ENCODE measurements at places on chromosomes 13 and 19.
A peak's percentile ranks its signal among the peaks of the same experiment; 100 is the strongest.

DNA sequence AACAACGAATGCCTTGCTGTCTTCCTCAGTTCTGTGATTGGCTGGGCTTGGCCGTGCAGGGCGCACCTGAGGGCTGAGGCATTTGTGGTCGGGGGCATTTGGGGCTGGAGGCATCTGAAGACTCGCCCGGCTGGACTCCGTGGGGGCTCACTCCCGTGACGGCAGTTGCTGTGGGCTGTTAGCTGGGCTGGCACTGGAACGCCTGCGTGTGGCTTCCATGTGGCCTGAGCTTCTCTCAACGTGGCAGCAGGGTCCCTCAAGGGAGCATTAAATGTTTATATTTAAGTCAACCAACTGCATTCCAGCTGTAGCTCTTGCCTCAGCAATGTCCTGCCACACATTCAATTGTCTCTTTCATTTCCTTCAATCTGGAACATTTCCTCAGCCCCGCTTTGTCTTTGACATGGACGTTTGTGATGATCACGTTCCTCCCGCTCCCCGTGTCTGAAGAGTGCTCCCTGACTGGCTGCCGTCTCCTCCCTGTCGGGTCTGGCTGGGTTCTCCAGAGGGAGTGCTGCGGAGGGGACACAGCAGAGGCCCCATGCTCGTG, 21.0 kb downstream of the CCDC8 start:
- no peak for DNase-seq

DNA sequence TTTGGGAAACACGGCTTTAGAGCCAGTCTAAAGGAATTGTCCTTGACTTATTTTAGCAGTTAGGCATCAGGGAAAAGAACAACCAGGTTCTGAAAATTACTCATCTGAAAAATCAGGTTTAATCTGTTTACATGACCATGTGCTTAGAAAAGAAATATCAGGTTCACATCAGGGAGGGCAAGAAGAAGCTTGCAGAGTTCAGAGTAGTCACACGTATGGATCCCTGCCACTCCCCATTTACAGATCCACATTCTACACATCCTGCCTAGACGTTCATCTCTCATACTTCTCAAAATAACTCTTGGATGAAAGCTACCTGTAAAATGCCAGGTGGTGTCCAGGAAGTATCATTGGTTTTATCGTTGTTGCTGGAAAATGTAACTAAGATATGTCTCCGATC, 14.0 kb upstream of the PHF11 start:
- no peak for DNase-seq

DNA sequence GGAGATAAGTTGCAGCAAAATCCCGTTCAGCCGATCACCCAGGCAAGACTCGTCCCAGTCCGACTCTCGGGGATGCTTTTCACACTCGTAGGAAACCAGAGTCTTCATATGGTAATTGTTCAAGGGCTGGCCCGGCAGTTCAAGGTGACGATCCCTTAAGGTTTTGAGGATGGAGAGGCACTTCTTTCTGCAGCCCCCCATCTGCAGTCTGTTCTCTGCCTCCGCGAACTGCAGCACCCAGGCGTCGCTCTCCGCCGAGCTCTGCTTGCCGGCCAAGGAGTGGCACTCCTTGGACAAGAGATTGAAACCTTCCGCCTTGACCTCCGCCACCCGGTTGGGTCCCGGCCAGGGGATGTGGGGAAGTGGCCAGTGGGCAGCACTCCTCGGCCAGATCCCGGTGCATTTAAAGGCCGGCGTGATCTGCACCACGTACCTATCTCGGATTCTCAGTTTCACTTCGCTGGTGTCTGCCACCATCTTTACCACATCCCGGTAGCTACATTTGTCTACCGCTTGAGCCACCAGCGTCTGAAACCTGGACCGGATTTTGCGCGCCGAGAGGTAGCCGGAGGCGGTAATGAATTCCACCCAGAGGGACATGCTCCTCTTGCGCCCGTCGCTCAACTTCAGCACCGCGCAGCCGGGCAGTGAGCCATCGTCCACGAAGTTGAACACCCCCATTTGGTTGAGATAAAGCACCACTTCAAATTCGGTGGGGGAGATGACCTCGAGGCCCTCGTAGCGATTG, 1.1 kb downstream of the MAB21L1 start:
- DNase-seq, result no peak

GRCh38 chr19:51490676-51491075, 10.9 kb downstream of the SIGLEC12 start:
- DNase-seq, result no peak

DNA sequence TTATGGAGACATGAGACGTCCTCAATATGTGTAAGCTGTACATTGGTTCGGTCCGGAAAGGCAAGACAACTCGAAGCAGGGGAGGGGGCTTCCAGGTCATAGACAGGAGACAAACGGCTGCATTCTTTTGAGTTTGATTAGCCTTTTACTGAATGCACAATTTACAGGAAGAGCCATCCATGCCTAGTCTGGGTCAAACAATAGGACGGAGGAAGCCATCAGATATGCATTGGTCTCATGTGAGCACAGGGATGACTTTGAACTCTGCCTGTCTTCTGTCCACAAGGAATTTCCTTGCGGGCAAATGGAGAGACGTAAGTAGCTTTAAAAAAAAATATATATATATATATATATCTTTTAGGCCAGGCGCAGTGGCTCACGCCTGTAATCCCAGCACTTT, 1.9 kb upstream of the CCNP start:
- no peak for DNase-seq

- DNase-seq, result no peak
Measured at GRCh38 chr13:68066879-68067513, 836.9 kb upstream of the PCDH9 start.

DNA sequence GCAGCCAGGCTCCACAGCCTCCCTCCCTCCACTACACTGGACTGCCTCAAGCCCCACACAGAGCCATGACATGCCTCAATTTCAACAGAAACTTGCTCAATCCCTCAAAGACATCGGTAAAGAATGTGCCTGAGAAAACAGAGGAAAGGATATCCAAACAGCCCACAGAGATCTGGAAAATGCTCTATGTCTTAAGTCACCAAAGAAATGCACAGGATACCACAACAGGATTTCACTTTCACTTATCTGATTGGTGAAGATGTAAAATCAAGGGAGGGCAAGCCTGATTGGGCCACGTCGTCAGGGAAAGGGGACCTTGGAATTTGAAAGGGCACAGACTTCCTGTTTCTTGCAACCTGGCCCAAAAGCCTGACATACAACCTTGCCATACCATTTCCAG, 14.2 kb downstream of the CACNA1A start:
- no peak for DNase-seq

DNA sequence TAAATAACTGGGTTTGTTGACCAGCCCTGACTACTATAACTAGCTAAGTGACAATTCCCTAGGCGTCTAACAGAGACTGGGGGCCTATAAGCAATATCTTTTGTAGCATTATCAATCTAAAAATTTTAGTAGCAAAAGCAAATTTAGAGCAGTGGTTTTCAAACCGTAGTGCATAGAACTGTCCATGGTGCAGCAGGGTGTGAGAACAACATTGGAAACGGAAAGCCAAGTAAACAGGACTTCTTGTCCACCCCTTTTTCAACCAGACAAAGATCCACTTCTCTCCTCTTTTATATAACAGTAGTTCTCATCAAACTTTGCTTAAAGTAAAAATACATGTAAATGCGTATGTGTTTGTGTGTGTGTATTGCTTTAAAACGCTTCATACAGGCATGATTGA, 1099.1 kb upstream of the ATXN8OS start:
- no peak for DNase-seq

DNA sequence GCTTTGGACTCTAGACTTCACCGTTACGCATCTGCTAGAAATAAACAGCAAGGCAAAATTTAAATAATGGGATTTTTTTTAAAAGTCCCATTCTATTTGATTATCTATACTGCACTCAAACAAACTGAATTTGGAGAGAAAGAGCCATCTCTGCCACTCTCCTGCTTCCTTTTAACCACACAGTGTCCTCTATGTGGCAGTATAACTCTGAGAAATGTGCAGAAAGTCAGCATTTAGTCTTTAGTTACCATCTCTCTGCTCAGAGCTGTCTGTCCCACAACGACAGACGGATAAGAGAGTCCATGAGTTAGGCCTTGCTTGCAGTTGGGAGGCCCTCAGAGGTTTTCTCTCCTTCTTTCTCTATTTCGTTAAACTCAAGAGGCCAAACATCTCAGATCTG, 21.2 kb downstream of the CCNA1 start:
- no peak for DNase-seq

DNA sequence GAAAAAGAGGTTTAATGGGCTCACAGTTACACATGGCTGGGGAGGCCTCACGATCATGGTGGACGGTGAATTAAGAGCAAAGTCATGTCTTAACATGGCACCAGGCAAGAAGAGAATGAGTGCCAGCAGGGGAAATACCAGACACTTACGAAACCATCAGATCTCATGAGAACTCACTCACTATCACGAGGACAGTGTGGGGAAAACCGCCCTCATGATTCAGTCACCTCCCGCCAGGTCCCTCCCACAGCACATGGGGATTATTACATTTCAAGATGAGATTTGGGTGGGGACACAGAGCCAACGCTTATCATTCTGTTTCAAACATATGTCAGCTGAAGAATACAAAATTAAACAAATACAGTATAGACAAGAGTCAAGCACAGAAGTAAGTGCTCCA, 165.1 kb downstream of the PCCA start:
- no peak for DNase-seq

GRCh38 chr13:48535766-48536165, 2.9 kb upstream of the RCBTB2 start:
- no peak for DNase-seq

- DNase-seq, result no peak
Measured at GRCh38 chr19:7989071-7989575, 16.3 kb downstream of the ELAVL1 start.

DNA sequence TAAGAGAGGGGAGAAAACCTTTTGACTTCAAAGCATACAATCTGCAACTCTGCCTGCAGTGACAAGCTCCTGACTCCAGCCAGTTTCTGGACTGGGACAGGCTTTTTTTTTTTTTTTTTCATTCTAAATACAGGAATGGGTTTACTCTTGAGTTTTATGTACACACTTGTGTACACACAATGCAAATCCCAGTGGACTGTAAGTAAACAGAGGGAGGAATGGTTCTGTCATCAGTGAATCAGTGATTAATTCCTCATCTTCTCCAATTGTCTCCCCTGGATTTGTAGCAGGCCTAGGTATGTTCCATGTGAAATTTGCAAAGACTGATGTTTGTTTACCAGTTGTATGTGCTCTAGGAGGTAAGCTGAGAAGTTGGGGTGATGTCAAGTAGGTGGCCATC, 184.8 kb downstream of the SHISA2 start:
- no peak for DNase-seq

GRCh38 chr13:52061587-52061986, 37.1 kb downstream of the UTP14C start:
- DNase-seq, result no peak

- DNase-seq, result peak; percentile 32
Measured at GRCh38 chr19:56076498-56076897, 44.6 kb downstream of the ZNF787 start.

Data from activated CD4-positive, alpha-beta T cell treated with anti-CD3 and anti-CD28 coated beads, Interleukin-2, amount 50 U/mL, for 16 hours (primary cell).